SHP77 (cell line): ENCODE measurements at places on chromosomes 3 and 15.

GRCh38 chr3:41202834-41203345, 3.6 kb downstream of the CTNNB1 start:
- no peak for DNase-seq

GRCh38 chr3:142987707-142988106, 13.7 kb upstream of the U2SURP start:
- DNase-seq, result no peak

DNA sequence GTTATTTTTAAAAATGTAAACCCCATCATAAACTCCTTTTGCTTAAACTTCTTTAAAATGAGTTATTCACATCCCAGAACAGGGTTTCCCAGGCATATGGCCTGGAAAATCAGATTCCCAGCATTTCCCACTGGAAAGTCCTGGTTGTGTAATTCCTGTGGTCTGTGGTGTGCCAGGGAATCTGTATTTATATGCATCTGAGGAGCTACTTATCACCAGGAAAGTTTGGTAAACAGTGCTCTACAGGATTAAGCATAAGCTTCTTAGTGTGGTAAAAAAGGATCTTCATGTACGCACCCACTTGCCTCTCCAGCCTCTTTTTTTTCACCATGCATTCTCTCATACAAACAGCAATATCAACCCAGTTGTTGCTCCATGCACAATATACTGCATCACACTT, 28.2 kb downstream of the MEIS2 start:
- no peak for DNase-seq

- no peak for DNase-seq
These were observed 103.2 kb upstream of the SLCO2A1 start for GRCh38 chr3:134132961-134133360.

DNA sequence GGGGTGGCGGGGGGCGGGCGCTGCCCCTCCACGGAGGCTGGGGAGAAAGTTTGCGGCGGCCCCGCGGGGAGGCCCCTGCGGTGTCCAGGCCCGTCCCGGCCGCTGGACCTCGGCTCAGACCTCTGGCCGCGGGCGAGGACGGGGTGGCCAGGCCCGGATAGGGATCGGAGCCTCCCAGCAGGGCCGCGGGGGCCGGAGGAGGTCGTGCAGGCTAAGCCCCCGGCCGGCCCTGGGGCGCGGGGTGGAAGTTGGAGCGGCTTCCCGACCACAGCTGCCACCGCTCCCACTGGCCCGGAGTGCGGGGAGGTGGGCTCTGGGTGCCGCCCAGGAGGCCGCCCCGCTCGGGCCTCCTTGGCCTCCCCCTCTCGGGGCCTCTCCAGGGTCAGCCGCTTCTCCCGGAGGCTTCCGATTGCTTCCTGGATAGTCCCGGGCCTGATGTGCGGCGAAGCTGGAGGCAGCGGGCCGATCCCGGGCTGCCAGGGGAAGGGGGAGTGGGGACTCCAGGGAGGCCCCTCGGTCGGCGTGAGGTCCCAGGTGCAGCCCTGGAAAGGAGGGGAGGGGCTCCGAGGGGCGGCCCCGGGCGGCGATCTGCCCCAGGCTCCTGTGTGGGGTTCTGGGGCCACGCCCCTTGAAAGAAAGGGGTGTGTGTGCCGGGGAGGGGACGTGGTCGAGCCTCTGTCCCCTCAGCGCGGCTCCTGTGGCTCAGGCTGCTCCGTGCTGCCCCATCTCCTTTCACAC, 907 bp downstream of the PLXNA1 start:
- DNase-seq, result no peak

- no peak for DNase-seq
These were observed 78.2 kb upstream of the VEPH1 start for GRCh38 chr3:157581371-157581770.

GRCh38 chr3:121897296-121897695, 3.1 kb downstream of the SLC15A2 start:
- no peak for DNase-seq

DNA sequence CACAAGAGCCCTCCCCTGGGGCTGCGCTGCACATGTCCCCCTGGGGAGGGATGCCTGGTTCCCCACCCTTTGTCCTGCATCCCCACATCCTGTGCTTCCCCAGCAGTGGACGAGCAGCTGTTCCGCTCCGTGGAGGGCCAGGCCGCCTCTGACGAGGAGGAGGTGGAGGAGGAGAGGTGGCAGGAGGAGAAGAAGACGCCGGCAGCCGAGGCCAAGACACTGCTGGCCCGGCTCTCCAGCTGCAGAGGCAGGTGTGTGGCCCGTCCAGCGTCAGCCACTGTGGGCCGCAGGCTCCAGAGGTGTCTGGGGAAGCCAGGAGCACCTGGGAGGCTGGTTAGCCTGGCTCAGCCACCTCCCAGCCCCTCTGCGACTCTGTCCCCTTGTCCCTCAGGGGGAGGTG, 27.9 kb upstream of the GP9 start:
- no peak for DNase-seq

DNA sequence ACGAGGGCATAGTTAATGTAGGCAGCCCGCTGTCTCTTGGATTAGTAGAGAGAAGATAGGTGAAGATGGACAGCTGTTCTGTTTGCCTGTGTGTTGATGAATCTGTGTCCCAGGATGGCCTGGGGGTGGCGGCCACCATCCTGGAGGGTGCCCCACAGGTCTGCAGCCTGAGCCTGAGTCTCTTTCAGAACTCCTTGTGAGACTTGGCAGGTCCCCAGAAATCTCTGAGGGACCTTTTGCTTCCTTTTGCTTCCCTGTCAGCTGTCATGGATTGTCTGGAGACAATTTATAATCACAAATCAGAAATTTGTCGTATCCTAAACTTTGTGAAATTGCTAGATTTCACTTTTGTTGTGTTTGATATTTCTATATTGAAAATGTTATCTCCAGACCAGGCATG, 17.4 kb downstream of the FAN1 start:
- no peak for DNase-seq

DNA sequence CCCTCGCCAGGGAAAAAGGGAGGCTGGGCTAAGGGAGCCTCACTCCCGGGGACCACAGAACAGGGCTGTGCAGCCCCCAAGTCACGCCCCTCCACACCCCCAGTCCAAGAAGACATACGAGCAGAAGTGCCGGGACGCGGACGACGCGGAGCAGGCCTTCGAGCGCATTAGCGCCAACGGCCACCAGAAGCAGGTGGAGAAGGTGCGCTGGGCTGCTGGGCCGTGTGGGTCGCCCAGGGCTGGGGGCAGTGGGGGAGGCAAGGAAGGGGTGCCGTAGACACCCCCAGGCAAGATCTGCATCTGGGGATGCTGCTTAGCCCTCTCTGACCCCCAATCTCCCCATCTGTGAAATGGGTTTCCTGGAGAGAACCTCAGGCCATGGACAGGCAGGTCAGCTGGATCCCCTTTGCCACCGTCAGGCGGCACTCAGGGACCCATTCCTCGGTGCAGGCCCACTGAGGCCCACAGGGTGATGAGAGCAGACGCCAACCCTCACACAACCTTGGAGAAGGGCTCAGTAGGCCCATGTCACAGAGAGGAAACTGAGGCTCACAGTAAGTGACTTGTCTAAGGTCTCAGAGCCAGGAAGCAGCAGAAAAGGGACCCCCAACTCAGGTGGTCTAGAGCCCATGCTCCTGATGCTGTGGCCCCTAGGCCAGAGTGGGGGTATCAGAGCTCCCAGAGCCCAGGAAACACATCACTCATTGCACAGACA, 33.7 kb downstream of the PSTPIP1 start:
- no peak for DNase-seq

DNA sequence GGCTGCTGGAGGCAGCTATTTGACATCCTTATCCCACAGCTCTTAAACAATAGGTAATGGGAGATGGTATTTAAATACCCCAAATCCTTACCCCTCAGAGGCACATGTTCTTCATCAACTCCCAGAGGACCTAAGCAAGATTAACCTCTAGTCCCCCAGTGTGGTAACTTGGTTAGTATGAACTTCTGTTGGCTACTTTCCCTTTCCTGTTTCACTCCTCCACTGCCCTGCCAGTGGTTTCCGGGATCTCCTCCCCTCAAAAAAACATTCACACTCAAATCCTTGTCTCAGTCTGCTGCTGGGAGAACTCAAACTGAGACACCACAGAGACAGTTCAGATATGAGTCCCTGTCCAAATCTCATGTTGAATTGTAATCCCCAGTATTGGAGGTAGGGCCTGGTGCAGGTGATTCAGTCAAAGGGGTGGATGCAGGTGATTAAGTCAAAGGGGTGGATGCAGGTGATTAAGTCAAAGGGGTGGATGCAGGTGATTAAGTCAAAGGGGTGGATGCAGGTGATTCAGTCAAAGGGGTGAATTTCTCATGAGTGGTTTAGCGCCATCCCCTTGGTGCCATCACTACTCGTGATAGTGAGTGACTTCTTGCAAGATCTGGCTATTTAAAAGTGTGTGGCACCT, 335.0 kb upstream of the CTNNB1 start:
- DNase-seq, result no peak

- DNase-seq, result no peak
These were observed 365.5 kb downstream of the SHQ1 start for GRCh38 chr3:72482589-72483321.

DNA sequence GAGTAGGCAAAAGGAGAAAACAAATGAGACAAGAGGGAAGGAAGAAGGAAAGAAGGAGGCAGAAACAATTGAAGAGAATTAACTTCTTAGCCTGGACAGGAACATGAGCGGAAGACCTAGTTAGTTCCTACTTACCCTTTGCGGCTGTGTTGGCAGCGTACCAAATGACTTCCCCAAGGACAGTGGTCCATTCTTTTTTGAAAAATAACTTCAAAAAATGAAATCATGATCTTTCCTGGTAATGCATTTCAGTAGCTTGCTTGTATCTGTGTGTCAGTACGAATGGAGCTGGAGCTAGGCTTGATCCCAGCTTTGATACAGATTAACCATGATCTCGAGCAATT, 41.5 kb upstream of the CFAP161 start:
- DNase-seq, result no peak

- no peak for DNase-seq
These were observed 299.7 kb upstream of the LMCD1 start for GRCh38 chr3:8201886-8202285.

GRCh38 chr3:53166781-53167291, 5.8 kb downstream of the PRKCD start:
- DNase-seq, result no peak

DNA sequence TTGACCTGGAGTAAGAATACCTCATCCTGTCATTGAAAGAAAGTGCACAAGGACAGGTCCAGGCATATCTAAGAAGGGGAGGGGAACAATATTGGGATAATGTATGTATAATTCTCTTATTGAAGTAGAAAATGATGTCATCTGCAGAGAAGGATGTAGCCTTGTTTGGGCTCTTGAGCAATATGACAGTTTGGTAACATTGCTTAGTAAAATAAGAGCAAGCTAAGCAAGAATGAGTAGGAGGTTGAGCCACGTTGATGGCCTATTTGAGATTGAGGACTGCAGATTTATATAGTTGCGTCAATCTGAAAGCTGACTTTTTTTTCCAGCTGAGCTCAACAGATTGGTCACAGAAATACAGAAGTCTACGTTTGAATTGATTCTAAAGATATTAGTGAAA, 145.2 kb downstream of the FILIP1L start:
- DNase-seq, result no peak

- DNase-seq, result no peak
These were observed 45.0 kb downstream of the BLM start for GRCh38 chr15:90762109-90762508.

GRCh38 chr3:112171144-112171543, 38.1 kb upstream of the GCSAM start:
- DNase-seq, result no peak

GRCh38 chr3:108137460-108137814, 46.6 kb upstream of the CD47 start:
- DNase-seq, result no peak

DNA sequence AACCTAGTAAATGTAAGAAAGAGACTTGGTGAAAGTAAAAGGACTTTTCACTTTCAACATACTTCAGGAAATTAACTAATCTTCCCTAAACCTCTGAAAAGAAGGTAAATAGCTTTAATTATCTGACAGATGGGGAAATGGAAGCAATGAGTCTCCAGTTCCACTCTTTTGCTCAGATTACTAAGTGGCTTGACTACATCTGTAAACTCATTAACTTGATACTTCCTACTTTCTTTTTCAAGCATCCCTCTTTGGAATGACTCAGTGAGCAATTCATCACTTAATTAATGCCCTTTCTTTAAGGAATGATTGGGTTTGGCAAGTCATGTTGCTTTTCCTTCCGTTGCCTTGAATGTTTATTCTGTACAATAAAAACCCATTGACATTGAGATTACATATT, 234.2 kb downstream of the GRM7 start:
- DNase-seq, result no peak

- DNase-seq, result no peak
These were observed 345.8 kb upstream of the ADAMTS9 start for GRCh38 chr3:65033576-65033975.

DNA sequence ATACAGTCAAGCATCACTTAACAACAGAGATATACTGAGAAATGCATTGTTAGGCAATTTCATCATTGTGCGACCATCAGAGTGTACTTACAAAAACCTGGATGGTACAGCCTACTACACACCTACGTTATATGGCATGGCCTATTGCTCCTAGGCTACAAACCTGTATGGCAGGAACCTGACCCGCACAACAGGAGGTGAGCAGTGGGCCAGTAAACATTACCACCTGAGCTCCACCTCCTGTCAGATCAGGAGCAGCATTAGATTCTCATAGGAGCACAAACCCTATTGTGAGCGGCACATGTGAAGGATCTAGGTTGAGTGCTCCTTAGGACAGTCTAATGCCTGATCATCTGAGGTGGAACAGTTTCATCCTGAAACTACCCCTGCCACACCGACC, 89.7 kb downstream of the SCAPER start:
- DNase-seq, result no peak

GRCh38 chr3:15295506-15295905, 36.9 kb downstream of the SH3BP5 start:
- DNase-seq, result no peak

GRCh38 chr3:174110761-174111160, 713.2 kb downstream of the NLGN1 start:
- no peak for DNase-seq

DNA sequence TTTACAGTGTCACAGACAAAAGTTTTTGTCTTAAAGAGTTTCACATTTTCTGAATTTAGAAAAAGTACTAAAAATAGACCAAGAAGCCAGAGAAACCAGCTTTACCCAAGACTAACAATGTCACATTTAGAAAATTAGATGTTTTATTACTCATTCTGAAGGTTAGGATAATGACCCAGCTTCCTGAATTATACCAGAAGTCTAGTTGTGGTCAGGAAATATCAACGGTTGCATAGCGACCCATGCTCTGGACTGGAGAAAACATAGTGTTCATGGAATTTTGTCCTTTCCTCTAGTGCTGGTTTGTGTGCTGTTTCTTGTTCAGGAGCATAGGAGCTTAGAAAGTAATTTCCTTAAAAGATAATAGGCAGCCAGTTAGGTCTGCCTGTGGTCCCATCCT, 59.0 kb downstream of the DPPA2 start:
- no peak for DNase-seq
